ENCODE measurements at places on chromosomes 7 and 10.

DNA sequence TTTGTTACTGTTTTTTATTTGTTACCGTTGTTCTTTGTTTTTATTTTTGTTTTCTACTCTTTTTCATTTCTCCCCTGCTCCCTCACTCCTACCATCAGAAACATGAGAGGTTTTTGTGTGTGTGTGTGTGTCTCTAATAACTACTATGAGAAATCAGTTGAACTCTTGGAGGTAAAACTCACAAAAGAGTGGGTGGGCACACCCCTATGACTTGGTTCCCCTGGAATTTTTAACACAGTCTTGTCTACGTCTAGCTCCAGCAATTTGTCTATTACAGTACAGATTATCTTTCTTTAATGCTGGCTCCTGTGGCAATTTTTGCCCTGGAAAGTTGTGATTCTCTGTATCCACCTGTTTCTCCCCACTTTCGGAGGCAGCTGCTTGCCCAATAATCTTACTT is 56.2 kb downstream of the AOAH start:
- no peak for DNase-seq

DNA sequence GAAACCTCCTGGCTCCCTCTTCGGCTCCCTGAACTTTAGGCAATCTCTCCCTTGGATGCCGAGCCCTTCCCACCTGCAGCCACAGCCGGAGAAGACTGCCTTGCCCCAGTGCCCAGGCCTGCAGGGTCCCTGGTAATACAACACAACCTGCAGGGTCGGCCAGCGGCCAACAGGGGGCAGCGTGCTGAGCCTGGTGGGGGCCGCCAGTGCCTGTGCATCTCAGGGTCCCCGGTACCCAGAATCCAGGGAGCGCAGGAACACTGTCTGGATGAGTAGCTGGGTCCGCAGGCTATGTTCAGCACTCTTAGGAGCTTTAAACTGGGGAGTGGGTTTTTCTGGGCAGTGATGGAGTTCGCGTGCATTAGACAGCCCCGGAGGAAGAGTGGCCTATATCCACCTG is 17.5 kb upstream of the C10orf71 start:
- DNase-seq: no peak

DNA sequence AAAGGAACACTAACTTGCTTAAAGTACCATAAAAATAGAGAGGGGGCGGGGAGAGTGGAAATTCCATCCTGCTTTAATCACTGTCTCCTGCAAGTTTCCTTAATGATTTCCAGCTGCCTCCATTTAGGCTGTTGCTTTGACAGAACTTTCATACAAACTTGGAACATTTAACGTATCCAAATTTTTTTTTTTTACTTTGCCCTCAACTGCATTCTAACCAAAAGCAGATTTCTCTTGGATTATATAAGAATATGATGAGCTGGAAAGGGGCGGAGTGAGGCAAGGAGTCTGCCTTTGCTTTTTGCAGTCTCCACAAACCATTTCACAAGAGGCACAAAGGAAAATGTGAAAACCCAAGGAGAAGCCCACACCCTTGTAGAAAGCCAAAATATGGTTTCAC is 46.6 kb upstream of the COL1A2 start:
- peak; percentile 84 for DNase-seq

DNA sequence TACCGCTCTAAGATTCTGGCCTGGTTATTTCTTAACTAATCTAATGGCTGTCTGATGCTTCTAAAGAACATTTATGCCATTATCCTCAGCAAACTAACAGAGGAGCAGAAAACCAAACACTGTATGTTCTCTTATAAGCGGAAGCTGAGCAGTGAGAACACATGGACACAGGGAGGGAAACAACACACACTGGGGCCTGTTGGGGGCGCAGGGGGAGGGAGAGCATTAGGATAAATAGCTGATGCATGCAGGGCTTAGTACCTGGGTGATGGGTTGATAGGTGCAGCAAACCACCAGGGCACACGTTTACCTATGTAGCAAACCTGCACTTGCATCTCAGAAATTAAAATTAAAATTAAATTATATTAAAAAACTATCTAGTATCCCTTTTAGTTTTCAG is 853.5 kb downstream of the GATA3 start:
- DNase-seq: no peak

DNA sequence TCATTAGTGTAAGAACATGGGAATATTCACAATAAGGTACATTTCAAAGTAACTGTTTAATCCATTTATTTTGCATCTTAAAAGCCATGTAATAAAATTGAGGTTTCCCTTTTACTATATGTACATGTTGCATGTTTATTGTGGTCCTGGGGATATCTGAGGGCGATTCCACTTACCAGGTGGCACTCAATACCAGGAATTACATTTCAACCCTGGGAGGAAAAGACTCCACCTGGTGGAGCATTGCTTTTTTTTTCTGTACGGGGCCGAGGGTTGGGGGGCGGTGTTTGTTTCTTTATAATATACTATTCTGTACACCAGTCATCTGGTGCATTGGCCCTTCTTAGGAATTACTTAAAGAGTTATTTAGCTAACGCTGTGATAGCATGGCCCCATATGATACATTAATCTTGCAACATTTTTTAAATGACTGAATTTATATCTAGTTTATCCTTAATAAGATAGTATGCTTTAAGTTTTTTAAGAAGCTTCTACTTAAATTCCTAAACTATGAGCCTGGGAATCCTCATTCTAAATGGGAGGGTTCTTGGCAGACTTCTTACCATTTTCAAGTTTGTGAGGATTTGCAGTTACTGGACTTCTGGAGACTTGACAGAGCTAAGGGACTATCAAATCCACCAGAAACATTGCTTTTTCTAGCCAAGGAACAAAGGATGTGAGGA is 7.2 kb upstream of the HGF start:
- no peak for DNase-seq

- no peak for DNase-seq
Observed at GRCh38 chr10:88090568-88091214, 227.3 kb downstream of the PTEN start.

DNA sequence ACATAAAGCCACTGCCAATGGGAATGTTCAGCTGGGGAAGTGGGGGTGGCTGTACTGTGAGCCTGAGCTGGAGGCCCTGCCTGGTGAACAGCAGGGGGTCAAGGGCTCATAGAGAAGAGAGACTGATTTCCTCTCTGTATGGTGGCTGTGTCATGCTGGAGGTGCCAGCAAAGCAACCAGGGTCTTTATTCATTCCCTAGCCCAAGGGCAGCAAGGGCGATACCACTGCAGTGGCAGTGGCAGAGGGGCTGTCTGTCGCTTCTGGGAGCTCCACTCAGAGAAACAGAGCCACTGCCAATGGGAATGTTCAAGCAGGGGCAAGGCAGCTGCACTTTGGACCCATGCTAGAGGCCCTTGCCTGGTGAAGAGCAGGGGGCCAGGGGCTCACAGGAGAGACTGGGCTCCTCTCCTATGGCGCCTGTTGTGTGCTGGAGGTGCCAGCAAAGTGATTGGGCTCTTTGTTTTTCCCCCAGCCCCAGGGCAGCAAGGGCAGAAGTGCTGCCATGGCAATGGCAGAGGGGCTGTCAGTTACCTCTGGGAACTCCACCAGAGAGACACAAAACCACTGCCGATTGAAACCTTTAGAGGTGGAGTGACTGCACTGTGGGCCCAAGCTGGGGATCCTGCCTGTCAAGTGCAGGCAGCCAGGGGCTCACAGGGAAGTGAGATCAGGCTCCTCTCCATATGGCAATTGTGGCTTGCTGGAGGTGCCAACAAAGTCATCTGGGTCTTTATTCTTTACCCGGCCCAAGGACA is 545.1 kb downstream of the SH2D4B start:
- DNase-seq: no peak

DNA sequence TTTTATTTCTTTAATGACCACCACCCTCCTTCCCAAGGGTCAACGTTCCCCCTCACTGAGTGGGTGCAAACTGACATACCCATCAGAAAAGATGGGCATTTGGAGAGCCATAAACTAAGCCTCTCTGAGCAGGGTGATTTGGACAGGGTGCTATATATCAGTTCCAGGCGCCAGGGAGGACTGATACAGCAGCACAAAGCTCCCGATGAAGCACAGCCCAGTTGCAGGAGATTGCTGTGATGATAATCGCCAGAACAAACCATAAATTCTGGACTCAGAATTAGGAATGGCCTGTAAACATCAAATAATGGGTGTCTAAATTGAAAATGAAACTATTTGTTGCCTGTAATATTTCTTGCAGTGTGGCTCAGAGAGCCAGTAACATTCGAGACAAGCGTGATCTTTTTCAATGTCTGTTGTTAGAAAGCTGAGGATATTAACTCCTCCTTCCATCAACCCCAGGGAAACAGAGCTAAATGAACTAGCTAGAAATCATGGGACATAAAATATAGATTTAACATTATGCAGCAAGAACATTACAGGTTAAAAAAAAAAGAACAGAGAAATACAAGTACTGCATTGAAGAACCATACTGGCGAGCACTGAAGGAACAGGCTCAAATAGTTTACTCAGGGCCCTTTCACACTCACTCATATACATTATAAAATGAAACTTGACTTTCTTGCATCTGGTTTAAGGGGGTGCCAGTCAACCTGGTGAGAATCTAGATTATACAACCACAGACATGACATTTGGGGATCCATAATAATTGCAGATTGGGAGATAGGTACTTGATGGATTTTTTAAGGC is 137.5 kb upstream of the LRRTM3 start:
- DNase-seq: no peak

GRCh38 chr10:110052916-110053315 is 45.1 kb downstream of the ADD3 start:
- DNase-seq: no peak

GRCh38 chr10:50216894-50217293 is 34.4 kb downstream of the ASAH2 start:
- no peak for DNase-seq

DNA sequence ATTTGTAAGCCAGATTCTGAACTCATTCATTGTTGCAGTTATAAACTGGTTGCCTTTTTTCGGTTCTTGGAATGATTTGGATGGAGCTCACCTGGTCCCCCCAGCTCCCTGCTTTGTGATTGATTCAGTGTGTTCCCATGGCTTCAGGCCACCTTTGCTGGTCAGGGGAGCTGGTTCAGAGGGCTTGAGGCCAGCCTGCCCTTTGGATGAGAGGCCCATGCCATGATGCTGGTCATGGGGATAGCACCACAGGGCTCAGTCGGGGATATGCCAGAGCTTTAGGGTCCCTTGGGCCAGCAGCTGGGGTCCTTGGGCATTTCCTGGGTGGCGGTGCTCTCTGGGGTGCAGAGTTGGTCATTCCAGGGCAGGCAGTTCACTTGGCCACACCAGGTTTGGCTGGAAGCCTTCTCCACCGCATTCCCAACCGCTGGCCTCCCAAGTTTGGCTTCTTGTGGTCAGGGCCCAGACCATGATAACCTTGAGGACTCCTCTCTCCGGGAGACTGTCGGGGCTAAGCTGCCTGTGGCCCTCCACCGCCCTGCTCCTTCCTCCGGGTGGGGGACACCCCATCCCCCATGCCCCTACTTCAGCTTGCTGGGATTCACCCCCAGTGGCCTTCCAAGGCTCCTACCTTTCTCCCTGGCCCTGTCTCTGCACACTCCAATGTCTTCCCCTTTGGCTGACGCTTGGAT is 65.1 kb downstream of the MGMT start:
- no peak for DNase-seq

DNA sequence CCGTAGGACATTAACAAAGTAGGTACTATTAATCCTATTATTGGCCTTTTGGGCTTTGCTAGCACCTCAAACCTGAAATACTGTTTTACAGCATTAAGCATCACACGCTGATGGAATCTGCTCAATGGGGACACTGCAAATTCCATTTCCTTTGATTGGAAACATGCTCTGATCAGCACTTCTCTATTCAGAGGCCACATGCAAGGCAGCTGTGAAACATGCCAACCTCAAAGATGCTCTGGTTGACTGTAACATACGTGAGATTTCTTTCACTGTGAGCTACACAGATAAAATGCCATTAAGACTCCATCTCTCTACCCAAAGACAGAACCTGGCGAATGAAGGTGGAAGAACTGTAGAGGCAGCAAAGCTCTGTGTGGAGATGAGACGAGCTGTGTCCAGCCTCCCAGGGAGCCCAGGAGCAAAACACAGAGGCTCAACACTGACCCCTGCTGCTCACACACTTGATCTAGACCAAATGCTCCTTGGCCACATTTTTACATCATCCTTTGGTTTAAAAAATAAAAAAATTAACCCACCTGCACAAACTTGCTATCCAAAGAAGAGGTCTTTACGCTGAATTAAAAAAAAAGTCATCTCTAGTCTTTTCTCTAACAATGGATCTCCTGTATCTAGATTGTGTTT is 8.0 kb downstream of the RSU1 start:
- no peak for DNase-seq

DNA sequence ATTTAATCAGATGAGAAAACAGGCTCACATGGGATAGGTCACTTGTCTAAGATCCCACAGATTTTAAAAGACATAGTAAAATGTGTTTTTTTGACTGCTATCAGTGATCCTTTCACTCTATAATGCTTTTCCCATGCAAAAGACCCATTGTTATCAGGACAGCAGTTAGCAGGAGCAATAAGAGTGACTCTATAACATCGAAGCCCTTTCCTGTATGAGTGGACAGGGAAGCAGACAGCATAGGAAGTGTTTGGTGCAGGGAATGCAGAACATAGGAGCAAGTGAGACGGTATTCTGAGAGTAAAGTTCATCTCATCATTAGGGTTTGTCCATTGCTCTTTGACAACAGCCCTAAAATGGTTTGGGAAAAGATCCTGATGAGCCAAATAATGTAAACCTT is 68.5 kb downstream of the SLC25A13 start:
- no peak for DNase-seq

GRCh38 chr10:128981251-128981650 is 485.8 kb upstream of the MGMT start:
- no peak for DNase-seq

DNA sequence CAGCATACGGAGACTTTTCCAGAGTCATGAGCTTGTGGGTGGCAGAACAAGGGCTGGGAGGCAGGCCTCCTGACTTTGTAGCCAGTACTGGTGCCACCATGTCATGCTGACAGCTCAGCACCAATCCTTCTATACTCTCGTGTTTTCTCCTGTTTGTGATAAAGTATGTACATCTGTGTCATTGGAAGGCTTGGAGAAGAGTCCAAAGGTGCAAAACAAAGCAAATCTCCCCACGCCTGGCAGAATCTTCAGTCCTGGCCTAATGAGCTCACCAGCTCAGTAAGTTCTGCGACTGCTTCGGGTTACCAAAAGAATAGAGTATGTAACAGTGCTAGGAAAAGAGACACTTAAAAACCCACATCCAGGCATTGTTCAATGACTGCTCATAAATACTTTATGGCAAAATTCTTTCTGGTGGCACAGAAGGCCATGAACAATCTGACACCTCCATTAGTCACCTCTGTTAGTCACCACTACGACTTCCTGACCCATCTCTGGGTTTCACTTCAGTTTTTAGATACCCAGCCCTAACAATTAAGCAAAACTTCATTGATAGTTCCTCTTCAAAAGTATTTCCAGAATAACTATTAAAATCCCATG is 24.5 kb downstream of the STEAP1 start:
- peak; percentile 34 for DNase-seq

Measured in amniotic stem cell (primary cell).